ENCODE measurements at places on chromosomes 1 and 21.

GRCh38 chr1:184315254-184315653 is 71.6 kb upstream of the C1orf21 start:
- DNase-seq, result no peak

GRCh38 chr1:26290122-26290881 is 10.4 kb downstream of the SH3BGRL3 start:
- no peak for DNase-seq

- no peak for DNase-seq
Observed at GRCh38 chr1:86993269-86993985, 79.0 kb downstream of the HS2ST1 start.

DNA sequence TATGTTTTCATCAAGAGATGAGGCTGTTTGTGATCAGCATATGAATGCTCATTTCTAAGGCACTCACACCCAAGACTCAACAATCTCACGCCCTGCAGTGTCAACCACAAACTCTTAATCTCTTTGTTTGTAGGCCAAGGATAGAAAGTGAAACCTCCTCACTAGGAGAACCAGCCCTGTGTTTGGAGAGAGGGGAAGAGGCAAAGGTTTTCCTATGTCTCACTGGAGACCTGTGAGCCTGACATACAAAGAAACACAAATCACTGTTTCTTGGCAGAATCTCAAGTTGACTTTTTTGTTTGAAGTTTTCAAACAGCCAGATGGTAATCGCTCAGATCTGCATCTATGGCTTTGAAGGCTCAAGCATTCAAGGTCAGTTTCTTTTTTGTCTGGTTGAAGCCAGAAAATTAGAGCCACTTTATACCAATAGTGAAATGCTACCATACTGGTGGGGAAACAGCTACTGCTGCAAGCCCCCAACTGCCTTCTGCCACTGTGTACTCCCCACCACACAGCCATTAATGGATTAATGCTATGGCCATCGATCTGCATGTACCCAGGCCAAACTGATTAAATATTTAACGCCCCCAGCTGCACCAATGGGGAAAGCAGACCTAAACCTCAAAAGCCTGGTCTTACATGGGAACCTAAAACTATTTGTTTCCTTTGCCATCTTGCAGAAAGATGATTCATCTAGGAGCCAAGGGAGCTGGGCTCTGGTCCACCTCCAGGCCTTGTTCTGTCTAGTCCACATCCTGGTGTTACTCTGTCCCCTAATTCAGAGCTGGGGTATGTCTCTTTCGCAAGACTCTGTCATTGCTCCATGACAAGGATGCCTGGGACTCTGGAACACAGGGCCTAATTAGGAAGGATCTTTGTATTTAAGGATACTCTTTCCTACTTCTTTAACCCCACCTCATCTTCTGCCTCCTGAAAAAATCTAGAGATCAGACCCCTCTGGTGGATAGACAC is 16.3 kb downstream of the PDZK1 start:
- DNase-seq, result peak; percentile 91

GRCh38 chr21:26977746-26978145 is 10.9 kb upstream of the ADAMTS5 start:
- peak; percentile 47 for DNase-seq

GRCh38 chr1:46333300-46334029 is 7.1 kb upstream of the NSUN4 start:
- peak; percentile 60 for DNase-seq

DNA sequence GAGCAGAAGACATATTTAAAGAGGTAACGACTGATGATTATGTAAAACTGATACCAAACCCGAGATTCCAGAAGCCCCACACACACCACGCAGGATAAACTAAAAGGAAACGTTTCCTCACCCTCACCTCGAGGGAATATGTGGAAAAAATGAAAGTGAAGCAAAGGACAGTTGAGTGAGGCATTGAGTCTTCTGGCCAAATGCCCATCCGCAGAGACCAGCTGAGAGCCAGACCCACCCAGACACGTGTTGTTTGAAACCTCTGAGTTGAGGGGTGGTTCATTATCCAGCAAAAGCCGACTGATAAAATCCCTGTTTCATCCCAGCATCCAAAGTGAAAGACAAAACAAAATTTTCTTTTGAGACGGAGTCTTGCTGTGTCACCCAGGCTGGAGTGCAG is 29.6 kb upstream of the PCBP3 start:
- DNase-seq, result no peak

DNA sequence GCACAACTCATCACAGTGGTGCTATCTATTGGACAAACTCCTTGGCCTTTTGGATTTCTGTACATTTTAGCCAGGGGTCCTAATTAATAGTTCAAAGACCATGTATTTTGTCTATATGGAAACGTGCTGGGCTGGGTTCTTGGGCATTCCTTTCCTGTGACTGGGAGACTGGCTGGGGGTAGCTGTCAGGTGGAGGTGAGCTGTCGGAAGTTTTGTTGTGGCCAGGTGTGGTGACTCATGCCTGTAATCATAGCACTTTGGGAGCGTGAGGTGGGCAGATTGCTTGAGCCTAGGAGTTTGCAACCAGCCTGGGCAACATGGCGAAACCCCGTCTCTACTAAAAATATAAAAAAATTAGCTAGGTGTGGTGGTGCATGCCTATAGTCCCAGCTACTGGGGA is 392.4 kb downstream of the RPS6KC1 start:
- no peak for DNase-seq

- no peak for DNase-seq
Observed at GRCh38 chr1:229001467-229002011, 266.3 kb downstream of the RHOU start.

- DNase-seq, result no peak
Observed at GRCh38 chr1:16605213-16605525, 8.2 kb downstream of the NBPF1 start.

DNA sequence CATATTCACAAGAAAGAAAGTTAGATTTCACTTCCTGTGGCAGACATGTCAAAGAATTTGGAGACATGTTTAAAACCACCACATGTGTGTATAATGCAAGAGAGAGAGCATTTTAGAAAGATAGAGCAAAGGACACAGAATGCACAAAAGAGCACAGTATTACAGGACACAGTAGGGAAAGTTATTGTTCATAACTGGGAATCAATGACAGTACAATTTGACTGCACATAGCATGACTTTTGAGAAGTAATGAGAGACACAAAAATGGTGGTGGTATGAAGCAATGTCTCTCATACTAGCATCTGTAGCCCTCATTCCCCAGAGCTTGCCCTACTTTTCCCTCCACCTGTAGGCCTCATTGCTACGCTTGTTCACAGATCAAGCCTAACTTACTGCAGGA is 499.2 kb downstream of the PTPRC start:
- DNase-seq, result no peak

DNA sequence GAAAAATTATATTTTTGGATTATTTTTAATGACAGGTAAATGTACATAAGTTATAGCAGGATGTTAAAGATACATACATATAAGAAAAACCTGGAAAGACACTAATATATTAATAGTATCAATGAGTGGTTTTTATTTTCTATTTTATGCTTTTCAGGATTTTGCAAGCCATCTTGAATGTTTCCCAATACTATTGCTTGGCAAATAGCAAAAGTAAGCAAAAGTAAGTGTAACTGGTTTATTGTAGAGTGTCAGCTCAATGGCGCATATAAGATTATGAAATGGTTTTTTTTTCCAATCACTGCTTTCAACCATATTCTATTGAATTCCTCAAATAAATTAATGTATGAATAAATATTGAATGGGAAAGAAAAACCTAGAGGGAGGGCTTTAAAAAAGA is 36.4 kb downstream of the ZNF684 start:
- no peak for DNase-seq

DNA sequence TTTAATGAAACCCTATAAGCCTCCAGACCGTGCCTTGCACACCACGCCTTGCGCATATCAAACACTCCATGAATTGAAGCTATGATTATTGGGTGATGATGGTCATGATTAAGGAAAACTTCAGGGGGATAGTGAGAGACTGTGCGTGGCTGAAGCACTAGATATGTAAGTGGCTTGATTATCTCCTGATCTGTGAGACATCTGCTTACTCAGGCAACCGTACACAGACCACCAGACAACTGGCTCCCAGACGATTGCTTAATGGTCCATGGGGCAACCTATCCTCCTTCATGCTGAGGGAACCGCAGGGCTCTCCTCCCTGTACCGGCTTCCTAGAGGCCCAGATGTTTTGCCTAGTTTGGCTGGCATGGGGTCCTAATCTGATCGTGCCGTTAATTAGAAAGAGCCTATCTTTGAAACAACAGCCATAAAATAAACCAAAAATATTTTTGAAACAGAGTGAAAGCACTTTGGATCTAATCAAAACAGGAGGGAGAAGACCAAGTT is 51.6 kb downstream of the IRF2BP2 start:
- no peak for DNase-seq

DNA sequence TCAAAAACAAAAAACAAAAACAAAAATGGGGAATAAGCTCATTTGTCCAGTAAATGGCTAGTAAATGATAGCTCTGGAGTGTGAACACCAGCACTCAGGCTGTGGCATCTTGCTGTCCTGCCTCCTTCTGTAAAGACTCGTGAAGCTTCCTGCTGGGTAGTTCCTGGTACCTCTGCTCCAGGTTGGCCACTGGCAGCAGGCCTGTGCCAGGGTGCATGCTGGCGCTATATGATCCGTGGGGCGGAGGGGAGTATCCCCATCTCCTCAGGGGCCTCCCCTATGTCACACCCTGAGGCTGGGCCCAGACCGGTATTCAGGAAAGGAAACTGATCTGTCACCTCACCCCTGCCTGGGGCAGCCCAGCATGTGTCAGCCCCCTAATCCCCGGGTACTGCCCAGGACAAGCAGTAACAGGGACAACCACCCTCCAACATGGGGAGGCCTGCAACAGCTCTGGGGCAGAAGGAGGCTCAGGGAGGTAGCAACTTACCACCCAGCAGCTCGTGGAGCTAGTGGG is 14.1 kb downstream of the ALPL start:
- no peak for DNase-seq

DNA sequence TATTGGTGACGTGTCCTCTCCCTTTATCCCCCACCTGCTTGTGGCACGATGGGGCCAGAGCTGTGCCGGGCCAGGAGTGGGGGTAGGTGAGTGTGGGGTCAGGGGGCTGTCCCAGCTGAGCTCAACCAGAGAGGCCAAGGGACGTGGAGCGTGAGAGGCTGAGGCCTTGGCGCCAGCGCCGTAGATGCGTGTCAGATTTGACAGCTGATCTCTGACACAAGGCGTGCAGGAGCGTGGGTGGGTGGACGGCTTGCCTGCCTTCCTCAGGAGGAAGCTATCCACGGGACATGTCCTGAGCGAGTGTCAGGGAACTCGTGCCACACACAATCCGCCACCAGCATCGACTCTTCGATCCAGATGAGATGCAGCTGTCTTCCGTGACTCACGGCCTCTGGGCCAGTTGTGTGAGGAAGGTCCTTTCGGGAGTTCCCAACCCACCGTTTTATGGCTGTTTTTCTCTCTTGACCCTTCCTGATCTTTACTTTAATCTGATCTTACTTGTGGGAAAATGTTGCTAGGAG is 56.7 kb downstream of the SPSB1 start:
- no peak for DNase-seq

DNA sequence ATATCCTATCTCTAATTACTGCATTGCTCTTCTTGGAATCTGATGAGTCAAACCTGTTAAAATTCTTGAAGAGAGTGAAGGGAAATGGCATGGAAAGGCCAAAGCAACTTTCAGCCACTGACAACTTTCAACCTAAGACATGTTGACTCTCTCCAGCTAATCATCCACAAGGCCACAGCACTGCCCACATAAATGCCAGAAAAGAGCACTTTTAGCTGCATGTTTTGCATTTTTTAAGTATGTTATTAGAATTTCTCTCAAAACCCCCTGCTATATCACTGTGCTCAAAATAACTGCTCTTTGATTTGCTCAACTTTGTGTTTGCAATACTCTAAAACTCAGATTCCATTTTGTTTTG is 352.5 kb downstream of the ADGRL2 start:
- DNase-seq, result no peak

- DNase-seq, result no peak
Observed at GRCh38 chr1:11365744-11366387, 92.9 kb downstream of the UBIAD1 start.

GRCh38 chr1:53732912-53733317 is 6.0 kb downstream of the GLIS1 start:
- DNase-seq, result peak; percentile 94

DNA sequence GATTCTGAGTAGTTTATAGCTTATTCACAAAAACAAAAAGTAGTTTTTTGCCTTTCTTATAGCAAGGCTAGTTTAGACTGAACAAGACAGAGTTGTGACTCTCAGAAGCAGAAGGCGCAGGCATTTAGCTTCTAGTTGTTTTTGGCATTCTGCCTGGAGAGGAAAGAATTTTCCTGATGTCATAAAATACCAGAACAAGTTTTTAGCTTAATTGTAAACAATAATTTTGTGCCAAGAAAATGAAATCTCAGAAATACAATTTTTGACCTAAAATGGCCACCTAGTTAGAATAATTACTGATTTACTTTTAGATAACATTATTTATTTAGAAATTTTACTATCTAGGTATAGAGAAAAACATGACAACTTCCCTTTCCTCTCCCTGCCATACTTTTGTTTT is 1.0 kb downstream of the DNAJB4 start:
- peak; percentile 92 for DNase-seq

GRCh38 chr1:25619101-25619890 is 2.7 kb downstream of the MAN1C1 start:
- DNase-seq, result no peak

GRCh38 chr1:235088430-235088829 is 40.2 kb downstream of the TOMM20 start:
- DNase-seq, result no peak
